ENCODE measurements at places on chromosomes 11 and 22.

DNA sequence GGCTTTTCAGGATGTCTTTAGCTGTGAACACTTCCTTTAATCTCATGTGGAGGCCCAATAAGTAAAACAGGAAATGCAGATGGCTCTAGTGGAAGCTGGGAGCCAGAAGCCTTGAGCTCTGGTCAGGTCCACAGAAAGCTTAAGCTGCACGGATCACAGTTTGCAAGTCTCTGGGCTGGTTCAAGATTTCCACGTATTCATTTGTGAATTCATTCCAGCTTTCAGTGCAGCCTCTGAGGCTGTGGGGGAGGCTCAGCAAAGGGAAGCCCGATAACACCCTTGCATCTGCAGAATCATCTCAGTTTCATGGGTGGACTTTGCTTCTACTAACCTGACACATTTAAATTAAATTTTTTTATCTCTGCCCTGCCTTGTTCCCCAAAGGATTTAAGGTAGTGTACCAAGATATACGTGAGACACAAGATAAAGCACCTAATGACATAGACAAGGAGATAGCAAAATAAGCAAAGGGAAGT lies 65.6 kb downstream of the ISX start:
- DNase-seq: no peak

DNA sequence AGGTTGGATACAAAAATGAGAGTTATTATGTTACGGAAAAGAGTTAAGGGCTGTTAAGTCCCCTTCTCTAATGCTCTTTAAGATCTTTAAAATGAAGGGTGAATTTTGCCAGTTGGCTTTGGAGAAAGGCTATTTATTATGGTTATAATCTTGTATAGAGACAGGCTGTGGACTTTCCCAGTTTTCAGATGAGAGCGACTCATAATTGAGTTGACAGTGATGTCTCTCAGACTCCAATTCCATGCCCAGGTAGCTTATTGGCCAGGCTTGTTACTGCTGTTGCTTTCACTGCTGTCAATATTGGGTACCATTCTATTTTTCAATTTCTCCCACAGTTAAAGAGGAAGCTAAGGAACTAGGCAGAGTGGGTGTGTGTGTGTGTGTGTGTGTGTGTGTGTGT lies 13.1 kb downstream of the ENDOD1 start:
- no peak for DNase-seq

- DNase-seq: no peak
Observed at GRCh38 chr22:17518406-17518805, 44.9 kb upstream of the SLC25A18 start.

DNA sequence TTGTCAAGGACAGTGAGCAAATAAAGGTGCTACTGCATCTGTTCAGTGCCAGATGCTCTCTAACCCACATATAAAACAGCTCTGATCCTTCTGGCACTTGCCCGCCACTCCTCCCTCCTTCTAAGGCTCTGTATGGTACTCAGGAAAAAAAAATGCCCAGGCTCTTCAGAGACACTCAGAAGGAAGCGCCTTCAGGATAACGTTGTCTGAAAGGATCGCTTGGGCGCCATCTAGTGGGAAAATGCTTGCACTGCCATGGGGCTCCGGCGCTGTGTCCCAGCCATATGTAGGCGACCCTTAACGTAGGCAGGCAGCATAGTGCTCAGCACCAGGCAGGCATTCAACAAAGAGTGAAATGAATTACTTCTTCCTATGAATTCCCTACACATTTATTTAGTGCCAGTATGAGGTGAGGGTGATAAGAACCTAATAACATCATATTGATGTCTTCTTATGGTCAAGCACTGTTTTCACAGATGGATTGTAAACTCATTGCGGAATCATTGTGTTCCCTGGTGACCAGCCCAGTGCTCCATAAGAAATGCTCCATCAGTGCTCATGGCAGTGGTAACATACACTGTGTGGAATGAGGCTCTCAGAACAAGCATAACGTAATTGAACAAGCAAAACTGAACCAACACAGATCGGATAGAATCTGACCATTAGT lies 39.6 kb downstream of the PAMR1 start:
- peak; percentile 56 for DNase-seq

GRCh38 chr22:43928468-43928867 lies 4.9 kb downstream of the PNPLA3 start:
- no peak for DNase-seq

DNA sequence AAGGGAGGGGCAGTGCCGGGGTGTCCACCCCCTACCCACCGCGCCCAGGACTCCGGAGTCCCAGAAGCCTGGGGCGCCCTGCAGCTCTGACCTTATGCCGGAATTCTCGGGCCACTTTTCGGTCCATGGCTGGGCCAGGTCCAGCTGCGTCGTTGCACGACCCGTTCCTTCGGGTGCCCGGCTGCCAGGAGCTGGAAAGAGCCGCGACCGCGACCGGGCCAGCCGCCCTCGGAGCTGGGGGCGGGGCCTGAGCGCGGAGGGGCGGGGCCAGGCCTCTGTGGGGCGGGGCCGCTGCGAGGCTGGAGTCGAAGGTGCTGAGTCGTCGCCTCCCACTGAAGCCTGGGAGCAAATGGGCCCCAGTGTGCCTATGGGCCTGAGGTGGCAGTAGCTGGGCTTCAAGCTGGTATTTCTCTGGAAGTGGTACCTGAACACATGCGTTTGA lies at the start of gene USH1C:
TSS of gene USH1C (minus strand) at position 236 of the 442 bp plus-strand sequence. CDS start at position 127, 109 bp downstream.
- DNase-seq: peak; percentile 16

DNA sequence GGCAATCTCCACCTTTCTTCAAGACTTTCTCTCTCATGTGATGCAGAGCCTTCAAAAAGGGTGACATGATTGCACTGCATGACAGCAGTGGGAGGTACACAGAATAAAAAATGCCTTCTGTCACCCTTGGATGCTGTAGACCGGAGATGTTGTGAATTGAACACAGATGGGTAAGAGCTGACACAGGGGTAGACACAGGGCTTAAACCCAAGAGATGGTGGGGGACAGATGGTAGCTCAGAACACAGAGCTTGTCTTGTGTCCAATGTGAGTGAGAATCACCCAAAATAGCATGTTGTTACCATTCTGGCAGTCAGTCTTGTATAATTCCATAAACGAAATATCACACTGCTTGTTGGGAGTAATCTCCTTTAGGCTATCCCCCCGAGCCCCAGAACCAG lies 69.9 kb downstream of the JRKL start:
- DNase-seq: no peak

- DNase-seq: no peak
Observed at GRCh38 chr11:60874421-60875365, 7.4 kb downstream of the ZP1 start.

DNA sequence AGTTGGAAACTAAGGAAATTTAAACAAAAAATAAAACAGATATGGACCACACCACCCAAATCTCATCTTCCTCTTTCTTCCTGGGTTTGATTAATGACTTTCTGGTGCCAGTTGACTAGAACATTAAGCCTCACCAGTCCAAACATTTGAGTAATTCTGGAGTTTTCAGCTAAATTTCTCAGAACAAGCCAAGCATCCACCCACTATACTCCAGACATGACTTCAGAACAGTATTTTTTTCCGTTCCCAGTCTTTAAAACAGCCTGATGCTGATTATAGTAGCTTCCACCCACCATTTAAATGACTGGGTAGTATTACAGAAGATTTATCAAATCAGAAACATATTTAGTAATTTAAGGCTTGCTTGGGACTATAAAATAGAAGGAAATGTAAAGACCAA lies 230.9 kb upstream of the UBASH3B start:
- DNase-seq: no peak

DNA sequence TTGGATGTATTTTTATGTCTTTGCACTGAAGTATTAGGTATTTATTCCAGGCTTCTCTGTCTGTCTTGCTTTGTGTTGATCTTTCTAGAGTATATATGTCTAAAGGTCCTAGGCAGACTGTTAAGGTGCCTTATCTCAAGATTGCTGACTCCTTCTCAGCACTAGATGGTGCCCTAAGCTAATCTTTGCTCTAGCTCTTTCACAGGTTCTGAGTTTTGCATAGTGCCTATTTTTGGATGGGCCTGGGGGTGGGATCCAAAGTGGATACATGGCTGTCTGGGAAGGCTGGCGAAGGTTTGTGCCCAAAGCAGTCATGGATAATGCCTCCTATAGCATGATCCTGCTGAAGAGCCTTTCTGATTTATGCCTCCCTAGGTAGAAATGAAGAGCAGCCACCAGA lies 154.9 kb downstream of the TRPC6 start:
- no peak for DNase-seq

- DNase-seq: no peak
Observed at GRCh38 chr11:107275632-107276031, 182.0 kb downstream of the CWF19L2 start.

- no peak for DNase-seq
Observed at GRCh38 chr11:88068848-88069554, 106.2 kb downstream of the RAB38 start.

DNA sequence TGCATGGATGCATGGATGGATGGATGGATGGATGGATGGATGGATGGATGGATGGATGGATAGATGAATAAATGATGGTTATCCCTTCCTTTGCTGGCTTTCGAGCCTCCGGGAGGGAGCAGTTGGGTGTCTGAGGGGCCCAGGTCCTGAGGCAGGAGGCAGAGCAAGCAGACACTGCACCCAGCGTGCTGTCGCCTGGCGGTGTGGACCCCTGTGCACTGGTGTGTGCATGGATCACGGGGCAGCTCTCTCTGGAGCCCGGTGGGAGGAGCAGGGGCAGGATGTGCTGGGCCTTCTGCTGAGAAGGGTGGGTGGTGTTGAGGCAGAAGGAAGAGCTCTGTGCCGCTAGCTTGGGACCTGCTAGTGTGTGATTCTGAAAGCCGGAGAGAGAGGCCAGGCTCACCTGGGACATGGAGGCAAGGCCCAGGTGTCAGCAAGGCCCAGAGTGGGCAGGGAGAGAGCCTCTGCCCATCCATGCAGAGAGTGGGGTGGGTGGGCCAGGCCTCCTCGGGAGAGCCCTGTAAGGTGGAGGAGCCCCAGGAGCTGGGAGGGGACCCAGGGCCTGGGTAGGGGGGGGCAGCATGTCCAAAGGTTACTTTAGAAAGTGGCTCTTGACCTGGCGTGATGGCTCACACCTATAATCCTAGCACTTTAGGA lies 254.4 kb downstream of the BRD1 start:
- no peak for DNase-seq

GRCh38 chr11:36105743-36106581 lies 162.1 kb downstream of the LDLRAD3 start:
- no peak for DNase-seq

GRCh38 chr11:55902308-55902707 lies 12.1 kb downstream of the OR5W2 start:
- DNase-seq: no peak

DNA sequence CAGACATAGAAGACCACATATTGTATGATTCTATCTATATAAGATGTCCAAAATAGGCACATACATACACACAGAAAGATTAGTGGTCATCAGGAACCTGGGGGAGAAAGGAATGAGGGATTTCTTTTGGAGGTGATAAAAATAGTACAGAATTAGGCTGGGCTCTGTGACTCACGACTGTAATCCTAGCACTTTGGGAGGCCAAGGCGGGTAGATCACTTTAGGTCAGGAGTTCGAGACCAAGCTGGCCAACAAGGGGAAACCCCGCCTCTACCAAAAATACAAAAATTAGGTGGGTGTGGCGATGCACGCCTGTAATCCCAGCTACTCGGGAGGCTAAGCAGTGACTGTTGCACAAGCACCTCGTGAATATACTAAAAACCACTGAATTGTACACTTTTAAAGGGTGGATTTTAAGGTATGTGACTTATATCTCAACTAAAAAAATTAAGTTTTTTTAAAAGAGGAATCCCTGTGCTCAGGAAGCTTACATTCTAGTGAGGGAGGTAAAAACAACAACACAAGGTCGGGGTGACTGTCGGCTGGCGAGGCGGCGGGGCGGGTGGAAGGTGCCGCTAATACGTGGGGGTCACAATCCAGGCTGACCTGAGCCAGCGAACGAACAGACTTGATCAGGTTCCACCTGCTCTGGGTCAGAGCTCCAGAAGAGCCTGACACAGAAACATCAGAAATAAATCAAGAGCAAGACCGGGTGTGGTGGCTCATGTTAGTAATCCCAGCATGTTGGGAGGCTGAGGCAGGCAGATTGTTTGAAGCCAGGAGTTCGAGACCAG lies 25.3 kb upstream of the TESMIN start:
- no peak for DNase-seq

DNA sequence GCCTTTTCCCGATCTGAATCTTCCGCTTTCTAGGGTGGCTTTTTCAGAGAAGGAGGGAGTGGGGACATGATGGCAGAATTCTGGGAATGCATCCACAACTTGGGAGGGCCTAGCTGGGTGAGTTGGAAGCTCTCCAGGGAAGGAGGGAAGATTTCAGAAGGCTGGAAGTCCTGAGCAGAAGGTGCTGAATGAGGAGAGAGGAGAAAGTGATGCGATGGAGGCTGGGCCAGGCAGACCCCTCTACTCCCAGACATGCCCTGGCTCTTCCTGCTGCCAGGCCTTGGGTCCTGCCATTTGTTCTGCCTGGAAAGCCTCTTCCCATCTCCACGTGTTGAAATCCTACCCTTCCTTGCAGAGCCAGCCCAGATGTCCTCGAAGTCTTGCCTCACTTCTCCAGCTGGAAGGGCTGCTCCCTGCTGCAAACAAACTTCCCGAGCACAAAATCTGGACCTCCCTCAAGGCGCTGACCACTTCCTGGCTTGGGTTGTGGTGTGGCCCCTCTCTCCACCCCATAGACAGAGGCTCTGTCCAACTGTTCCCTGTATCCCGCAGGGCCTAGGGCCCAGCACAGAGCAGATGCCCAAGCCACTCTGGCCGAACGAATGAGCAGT lies 16.8 kb downstream of the LRRC32 start:
- no peak for DNase-seq

Data from CD8-positive, alpha-beta T cell (primary cell).